ENCODE measurements at places on chromosomes 7 and 10. TPM values are rescaled to one million over a fixed set of nuclear protein-coding genes. Genes with fewer than 3 reads are reported as not detected.

- DNase-seq, result peak; percentile 31
These were observed 373 bp downstream of the PAXIP1 start for GRCh38 chr7:155002411-155003091.

DNA sequence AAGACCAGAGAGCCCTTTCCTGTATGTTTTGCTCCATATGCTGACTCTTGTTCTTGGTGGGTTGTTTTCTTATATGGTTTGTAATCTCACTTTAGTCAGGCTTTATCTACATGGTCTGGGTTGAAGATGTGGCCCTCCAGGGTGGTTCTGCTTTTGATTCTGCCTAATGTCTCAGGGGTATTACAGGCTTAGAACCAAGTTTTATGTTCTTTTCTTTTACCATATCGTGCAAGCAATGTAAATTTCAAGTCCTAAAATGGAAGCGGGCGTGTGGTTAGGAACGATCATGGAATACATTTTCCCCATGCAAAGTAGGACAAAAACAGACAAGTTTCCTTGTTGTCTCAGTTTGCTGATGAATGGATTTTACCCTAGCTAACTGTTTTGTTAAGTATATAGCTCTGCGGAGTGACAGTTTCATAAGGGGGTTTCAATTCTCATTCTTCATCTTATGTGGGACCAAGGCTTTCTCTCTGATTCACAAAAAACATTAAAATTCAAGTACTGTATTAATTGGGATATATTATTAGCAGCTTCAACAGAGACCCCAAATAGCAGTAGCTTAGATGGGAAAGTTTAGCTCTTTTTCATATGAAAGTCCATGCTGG, 58.7 kb downstream of the MTURN start:
- DNase-seq, result no peak

DNA sequence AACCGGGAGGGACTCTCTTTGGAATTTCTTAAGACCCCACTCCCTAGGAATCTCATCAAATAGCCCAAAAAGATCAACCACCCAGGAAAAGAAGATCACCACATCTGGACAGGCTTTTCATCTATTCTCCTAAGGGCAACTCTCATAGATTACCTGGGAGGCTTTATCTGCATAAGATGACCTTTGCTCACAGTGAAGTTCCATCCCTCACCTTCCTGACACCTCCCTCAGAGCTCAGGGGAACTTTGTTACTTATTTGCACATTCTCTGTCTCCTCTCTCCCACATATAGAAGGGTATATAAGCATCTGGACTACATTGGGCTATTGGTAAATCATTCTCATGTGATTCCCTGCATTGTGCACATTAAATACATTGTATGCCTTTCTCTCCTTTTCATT, 80.1 kb downstream of the ELMO1 start:
- DNase-seq, result no peak

GRCh38 chr10:66822801-66823200, 103.0 kb upstream of the LRRTM3 start:
- DNase-seq, result no peak

GRCh38 chr7:94632338-94633013, 23.5 kb downstream of the SGCE start:
- peak; percentile 93 for DNase-seq

The UNCX gene
- polyA plus RNA-seq, result not detected

The TMEM229A gene
- not detected for polyA plus RNA-seq

The SPDYE11 gene
- not detected for polyA plus RNA-seq

The TMEM26 gene
- not detected for polyA plus RNA-seq

The PRRT4 gene
- polyA plus RNA-seq, result 0.26 TPM
